Activated naive CD4-positive, alpha-beta T cell treated with anti-CD3 and anti-CD28 coated beads, Interleukin-2, amount 10 ng/mL, durations not matched to agents 5 hours and 36 hours (primary cell): ENCODE measurements at places on chromosomes 6 and 20. TPM values are rescaled to one million over a fixed set of nuclear protein-coding genes. Genes with fewer than 3 reads are reported as not detected.

Gene THEMIS
- 85.0 TPM for total RNA-seq

Gene COL21A1
- not detected for total RNA-seq

Gene BNIP5
- total RNA-seq: not detected

Gene MCCD1
- total RNA-seq: not detected

Gene DDO
- total RNA-seq: not detected

Gene TMC2
- not detected for total RNA-seq

Gene IRF4
- total RNA-seq: 279 TPM

Gene BCAS4
- total RNA-seq: 8.4 TPM

Gene PPIL6
- not detected for total RNA-seq

Gene PHACTR1
- total RNA-seq: 0.12 TPM

Gene LY6G6C
- not detected for total RNA-seq
